ENCODE measurements at places on chromosomes 5 and 9. TPM values are rescaled to one million over a fixed set of nuclear protein-coding genes. Genes with fewer than 3 reads are reported as not detected.

The RNF183 gene
- 0.09 TPM for total RNA-seq

The ARID3C gene
- not detected for total RNA-seq

The SNCB gene
- total RNA-seq: 0.94 TPM

The UBAC1 gene
- 36.5 TPM for total RNA-seq

The TXNDC8 gene
- total RNA-seq: not detected

The SEMA5A gene
- total RNA-seq: not detected

The CYFIP2 gene
- 18.4 TPM for total RNA-seq

The CYLC2 gene
- not detected for total RNA-seq

The RASGEF1C gene
- 0.12 TPM for total RNA-seq

The SPINK13 gene
- not detected for total RNA-seq

The PHF24 gene
- total RNA-seq: 0.21 TPM

The CER1 gene
- not detected for total RNA-seq

The TMOD1 gene
- total RNA-seq: 2.8 TPM

The LCN9 gene
- total RNA-seq: not detected

The LMBRD2 gene
- 1.6 TPM for total RNA-seq

The PIK3R1 gene
- total RNA-seq: 6.7 TPM

The OR1Q1 gene
- not detected for total RNA-seq

The C9orf50 gene
- not detected for total RNA-seq

The STKLD1 gene
- total RNA-seq: 1.4 TPM

The NEURL1B gene
- 3.3 TPM for total RNA-seq

The GLT6D1 gene
- not detected for total RNA-seq

The C7 gene
- not detected for total RNA-seq

The ST6GALNAC4 gene
- 21.5 TPM for total RNA-seq

The GPR151 gene
- total RNA-seq: not detected

The FOXI1 gene
- total RNA-seq: not detected

The GMCL2 gene
- not detected for total RNA-seq

The THOC3 gene
- 56.7 TPM for total RNA-seq

The NRG2 gene
- 1.9 TPM for total RNA-seq

The SPACA9 gene
- total RNA-seq: 3.1 TPM

The TAF11L12 gene
- total RNA-seq: 0.14 TPM

The ECM2 gene
- 0.21 TPM for total RNA-seq

The NR5A1 gene
- total RNA-seq: not detected

The PDLIM4 gene
- 0.49 TPM for total RNA-seq

The CATSPER3 gene
- total RNA-seq: 0.67 TPM

The UBTD2 gene
- total RNA-seq: 14.1 TPM

The PCDHGA9 gene
- 0.04 TPM for total RNA-seq

The FOXD4 gene
- 0.56 TPM for total RNA-seq

The PDGFRB gene
- 0.10 TPM for total RNA-seq

The CEP72 gene
- total RNA-seq: 11.4 TPM

The CCDC171 gene
- total RNA-seq: 0.30 TPM

The PCDHGA8 gene
- not detected for total RNA-seq

The LAMC3 gene
- 2.6 TPM for total RNA-seq

The PURA gene
- total RNA-seq: 5.9 TPM

The SPATA31A1 gene
- total RNA-seq: not detected
